ENCODE measurements at places on chromosomes 6 and 20. TPM values are rescaled to one million over a fixed set of nuclear protein-coding genes. Genes with fewer than 3 reads are reported as not detected.

DNA sequence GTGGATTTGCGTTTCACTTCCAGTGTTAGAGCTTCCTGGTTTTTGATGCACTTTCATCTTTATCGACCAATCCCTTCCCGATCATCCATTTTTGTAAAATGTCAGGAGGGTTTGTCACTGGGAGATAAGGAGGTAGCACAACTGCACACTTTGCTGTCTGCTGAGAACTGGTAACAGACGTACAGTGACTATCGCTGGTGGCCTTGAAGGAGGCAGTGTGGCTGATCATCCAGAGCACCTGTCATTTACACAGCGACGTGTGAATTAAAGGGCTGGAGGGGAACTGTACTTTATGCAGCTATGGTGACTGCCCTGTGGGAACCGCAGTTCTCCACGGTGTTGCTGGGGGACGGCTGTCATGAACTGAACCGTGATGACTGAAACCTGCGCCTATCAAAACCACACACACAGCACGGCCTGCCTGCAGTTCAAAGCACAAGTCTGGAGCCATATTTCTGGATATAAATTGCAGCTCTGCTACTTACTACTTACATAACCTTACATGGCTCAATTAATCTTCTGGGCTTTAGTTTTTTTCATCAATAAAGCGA, 50.0 kb downstream of the HUS1B start:
- no peak overlapping the region for H3K27ac ChIP-seq
- H3K4me1 ChIP-seq = peaks cover 2% of the 10 kb centered on the region
- H3K36me3 ChIP-seq = peaks cover 7% of the 10 kb centered on the region
- no peaks in the 10 kb centered on the region for H3K27me3 ChIP-seq
- H3K4me3 ChIP-seq = no peak overlapping the region

VNN1 gene
- 0.19 TPM for polyA plus RNA-seq

- H3K27me3 ChIP-seq = no peaks in the 10 kb centered on the region
- no peak for DNase-seq
- no peak overlapping the region for H3K4me3 ChIP-seq
- H3K27ac ChIP-seq = no peak overlapping the region
- peaks cover 4% of the 10 kb centered on the region for H3K36me3 ChIP-seq
Measured at GRCh38 chr6:71406865-71407860, 118.6 kb downstream of the OGFRL1 start.

SIRPG gene
- polyA plus RNA-seq = not detected

ATP6V1G2 gene
- polyA plus RNA-seq = 5.6 TPM

PDE7B gene
- polyA plus RNA-seq = 7.5 TPM

LRRC73 gene
- polyA plus RNA-seq = 0.27 TPM

Measured in muscle of leg (tissue), 16 donors.